ENCODE measurements at places on chromosomes 4 and X. TPM values are rescaled to one million over a fixed set of nuclear protein-coding genes. Genes with fewer than 3 reads are reported as not detected.

Gene ZFYVE28
- 6.3 TPM for total RNA-seq

Gene TLR8
- total RNA-seq, result 1.7 TPM

Gene CSTF2
- total RNA-seq, result 10.4 TPM

Gene SLITRK4
- total RNA-seq, result 11.2 TPM

Gene TEX13B
- not detected for total RNA-seq

Gene TACC3
- 8.9 TPM for total RNA-seq
